ENCODE measurements at places on chromosomes 6 and 20.
A peak's percentile ranks its signal among the peaks of the same experiment; 100 is the strongest.

GRCh38 chr6:79780881-79781280 is 149.8 kb downstream of the SH3BGRL2 start:
- DNase-seq, result no peak

- no peak for DNase-seq
Observed at GRCh38 chr6:16739329-16739801, 21.9 kb downstream of the ATXN1 start.

DNA sequence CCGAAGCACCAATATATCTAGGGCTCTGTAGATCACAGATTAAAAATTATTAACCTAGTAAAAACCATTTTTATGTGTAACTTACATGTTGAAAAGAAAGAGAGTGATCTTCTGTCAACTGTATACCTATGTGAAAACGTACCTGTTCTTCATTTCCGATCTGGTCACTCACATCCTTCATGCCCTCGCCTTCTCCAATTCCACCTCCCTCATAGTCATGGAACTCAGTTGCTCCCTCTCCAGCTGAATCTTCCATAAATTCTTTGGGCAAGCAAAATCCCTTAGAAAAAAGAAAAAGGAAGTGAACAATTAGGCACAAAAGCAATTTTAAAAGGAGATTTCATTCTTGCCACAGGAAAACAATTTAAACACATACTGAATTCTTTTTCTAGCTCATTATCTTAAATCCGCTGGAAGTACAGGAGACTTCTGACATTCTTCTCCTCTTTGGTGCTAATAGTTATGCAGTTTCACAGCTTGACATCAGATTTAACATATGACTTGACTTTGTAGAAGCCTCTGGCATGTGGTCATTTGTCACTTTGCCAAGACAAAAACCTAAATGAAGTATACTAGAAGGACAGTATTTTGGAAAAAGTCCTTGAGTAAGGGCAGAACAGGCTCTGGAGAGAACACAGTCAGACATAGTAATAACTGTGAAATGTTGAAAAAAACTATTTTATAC is 29.5 kb upstream of the LYRM2 start:
- DNase-seq, result peak; percentile 12

- DNase-seq, result peak; percentile 83
Observed at GRCh38 chr6:75208298-75209183, 2.7 kb upstream of the COL12A1 start.

DNA sequence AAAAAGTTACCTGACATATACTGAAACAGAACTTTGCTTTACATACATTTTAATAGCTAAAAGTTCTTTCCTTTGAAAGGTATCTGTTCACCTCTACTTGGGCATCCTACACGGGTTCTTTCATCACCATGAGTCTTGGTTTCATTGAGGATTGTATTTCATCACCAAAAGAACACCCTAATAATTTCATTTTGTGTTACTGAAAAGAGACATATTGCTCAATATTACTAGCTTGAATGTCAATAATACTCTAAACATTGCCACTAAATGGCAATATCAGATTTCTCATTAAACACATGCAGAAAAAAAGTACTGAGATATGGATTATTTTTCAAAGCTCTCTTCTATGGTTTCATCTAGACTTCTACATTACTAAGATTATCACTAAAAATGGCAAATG is 30.8 kb downstream of the MAN1A1 start:
- no peak for DNase-seq

DNA sequence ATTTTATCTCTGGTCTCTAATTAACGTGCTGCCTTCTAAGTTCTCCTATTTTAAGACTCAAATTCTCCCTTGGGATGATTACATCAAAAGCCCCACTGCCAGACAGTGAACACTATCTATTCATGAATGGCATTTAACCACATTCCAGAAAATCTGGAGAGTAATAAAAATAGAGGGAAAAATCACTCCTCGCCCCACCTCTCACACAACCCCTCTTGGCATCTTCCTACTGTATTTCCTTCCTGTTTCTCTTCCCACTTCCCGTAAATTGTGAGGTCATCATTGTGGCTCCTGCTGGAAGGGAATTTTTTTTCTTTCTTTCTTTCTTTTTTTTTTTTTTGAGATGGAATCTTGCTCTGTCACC is 31.5 kb downstream of the RAB44 start:
- DNase-seq, result no peak

DNA sequence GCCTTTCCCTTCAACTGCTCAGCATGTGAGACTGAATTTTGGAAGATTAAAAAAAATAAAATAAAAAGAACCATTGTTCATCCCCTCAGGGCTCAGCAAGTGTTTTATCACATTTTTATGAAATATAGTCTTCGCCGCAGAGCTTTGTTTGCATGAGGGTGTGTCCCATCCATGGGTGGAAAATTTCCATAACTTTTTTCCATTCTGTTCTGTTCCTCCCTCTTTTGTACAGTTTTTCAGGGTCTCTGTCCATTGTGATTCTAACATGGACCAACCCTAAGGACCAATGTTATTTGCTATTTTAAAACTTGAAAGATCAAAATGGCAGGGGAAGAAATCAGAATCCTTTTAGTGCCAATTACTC is 213.3 kb upstream of the SGK1 start:
- no peak for DNase-seq

GRCh38 chr6:137105375-137105774 is 60.6 kb upstream of the IL20RA start:
- DNase-seq, result no peak

- DNase-seq, result peak; percentile 44
Observed at GRCh38 chr20:16692442-16692841, 37.4 kb upstream of the SNRPB2 start.

GRCh38 chr6:30793521-30794194 is 49.3 kb upstream of the IER3 start:
- no peak for DNase-seq

DNA sequence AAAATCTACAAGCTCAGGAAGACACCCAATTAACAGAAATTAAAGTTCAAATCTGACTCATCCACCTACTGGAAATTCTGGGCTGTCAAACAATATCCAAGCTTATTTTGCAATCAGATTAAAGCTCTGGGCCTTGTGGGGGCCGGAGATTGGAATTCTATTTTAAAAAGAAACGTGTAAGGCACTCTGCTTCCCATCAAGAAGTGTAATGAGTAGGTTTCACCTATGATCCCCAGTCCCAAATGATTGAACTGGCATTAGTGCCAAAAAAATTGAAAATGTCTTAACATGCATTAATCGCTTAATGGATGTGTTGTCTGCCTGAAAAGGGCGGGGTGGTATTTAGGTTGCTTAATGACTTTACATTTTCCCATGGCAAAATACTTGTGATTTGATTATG is 542.4 kb upstream of the BTBD3 start:
- DNase-seq, result no peak

DNA sequence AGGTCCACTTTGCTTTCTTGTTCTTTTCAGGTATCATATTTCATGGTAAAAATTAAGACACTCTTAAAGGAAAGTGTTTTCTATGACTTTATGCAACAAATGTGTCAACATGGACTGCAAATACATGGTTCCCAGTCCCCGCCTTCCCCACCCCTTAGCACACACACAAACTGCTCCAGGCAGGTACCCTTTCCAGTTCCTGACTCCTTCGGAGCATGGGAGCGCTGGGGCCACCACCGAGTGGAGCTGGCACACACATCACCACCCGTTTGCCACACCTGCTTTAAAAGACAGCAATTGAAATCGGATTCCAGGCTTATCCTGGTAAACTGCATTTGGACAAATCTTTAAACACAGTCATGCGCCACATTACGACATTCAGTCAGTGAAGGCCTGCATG is 22.2 kb downstream of the RNASET2 start:
- no peak for DNase-seq

DNA sequence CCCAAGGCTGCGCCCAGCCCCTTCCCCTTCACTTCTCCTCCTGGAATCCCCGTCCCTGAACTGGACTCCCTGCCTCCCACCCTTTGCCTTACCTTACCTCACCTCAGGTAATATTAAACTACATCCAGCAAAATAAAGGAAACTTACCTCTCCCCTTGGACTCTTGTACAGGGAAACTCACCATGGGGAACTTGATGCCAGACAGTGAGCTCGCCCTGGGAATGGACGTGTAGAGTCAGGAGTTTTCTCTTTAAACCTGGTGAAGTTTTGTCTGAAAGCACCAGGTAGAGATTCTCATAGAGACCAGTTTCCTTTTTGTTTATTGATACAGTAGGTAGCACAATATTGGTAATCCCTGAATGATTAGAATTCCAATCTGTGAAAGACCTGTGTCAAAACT is 544 bp upstream of the HLA-C start:
- DNase-seq, result no peak

- no peak for DNase-seq
Observed at GRCh38 chr6:28737750-28738395, 185.9 kb downstream of the TRIM27 start.

DNA sequence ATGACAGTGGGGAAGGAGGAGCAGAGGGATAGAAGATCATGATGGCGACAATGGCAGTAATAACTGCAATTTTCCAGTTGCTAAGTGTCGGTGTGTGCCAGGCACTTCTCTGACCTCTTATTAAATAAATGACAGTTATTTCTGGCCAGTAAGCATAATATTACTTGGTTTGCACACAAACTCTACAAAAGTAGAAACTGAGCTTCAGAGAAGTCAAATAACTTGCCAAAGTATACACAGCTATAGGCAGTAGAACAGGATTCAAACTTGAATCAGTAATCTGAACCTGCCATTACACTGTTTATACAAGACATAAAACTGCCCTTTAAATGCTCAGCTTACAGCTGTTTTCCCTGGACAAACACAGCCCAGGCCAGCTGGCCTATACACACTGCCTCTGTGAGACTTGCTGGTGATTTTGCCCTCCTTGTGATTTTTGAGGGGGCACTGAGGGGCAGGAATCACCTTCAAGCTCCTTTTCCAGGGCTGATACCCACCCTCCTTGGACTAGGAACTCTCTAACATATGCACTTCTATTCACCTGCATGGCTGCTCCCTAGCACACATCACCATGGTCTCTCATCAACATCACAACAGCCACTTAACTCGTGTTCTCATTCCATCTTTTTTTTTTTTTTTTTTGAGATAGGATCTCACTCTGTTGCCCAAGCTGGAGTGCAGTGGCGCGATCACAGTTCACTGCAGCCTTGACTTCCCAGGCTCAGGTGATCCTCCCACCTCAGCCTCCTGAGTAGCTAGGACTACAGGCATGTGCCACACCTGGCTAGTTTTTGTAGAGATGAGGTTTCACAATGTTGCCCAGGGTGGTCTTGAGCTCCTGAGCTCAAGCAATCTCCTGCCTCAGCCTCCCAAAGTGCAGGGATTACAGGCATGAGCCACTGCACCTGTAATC is 63.6 kb downstream of the SLC23A2 start:
- peak; percentile 31 for DNase-seq

GRCh38 chr6:159487636-159488035 is 205.4 kb downstream of the SOD2 start:
- peak; percentile 36 for DNase-seq

- DNase-seq, result peak; percentile 76
Observed at GRCh38 chr6:53718597-53719460, 53.3 kb upstream of the KLHL31 start.

GRCh38 chr6:33857093-33857931 is 53.5 kb upstream of the MLN start:
- DNase-seq, result no peak

DNA sequence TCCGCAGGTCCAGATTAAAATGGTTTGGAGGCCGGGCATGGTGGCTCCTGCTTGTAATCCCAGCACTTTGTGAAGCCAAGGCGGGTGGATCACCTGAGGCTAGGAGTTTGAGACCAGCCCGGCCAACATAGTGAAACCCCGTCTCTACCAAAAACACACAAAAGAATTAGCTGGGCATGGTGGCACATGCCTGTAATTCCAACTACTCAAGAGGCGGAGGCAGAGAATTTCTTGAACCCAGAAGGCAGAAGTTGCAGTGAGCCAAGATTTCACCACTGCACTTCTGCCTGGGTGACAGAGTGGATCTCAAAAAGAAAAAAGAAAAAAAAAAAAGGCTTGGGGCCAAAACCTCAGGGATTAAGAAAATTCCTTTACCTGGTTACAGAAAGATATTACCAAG is 30.5 kb downstream of the C6orf15 start:
- DNase-seq, result no peak

- DNase-seq, result no peak
Observed at GRCh38 chr6:156169371-156169770, 607.8 kb upstream of the ARID1B start.

DNA sequence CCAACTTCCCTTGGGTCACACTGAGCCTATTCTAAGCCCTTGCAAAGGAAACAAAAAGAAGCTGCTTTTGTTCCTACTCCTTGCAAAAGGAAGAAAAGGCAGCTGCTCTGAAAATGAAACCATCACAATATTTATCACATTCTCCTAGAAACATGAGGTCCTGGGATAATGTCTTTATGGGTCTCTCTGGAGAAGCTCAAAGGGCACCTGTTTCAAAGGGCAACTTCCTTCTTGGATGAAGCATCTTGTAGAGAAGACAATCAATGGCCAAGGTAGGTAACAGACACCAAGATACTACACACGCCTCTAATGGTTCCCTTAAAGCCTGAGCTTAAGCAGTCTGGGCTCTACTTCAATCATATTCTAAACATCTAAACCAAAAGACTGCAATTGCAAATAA is 10.4 kb downstream of the ELOVL5 start:
- DNase-seq, result no peak

GRCh38 chr6:127484212-127484863 is 25.1 kb upstream of the KIAA0408 start:
- peak; percentile 71 for DNase-seq

DNA sequence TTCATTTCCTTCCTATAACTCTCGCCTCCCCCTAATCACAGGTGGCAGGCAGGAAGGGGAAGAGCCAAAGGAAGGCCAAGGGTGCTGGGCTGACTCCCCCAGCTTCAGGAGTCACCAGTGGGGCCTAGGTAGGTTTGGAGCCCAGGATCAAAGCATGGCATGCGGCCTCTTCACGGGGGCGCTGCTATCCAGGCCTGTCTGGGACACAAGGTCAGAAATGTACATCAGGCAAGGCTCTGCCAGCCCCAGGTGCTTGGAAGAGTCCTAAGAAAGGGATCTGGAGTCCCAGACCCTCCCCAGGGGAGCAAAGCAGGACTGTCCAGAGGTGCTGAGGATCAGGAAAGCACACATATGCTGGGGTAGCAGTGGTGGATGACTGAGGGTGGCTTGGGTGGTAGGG is 10.4 kb downstream of the PI16 start:
- DNase-seq, result no peak

DNA sequence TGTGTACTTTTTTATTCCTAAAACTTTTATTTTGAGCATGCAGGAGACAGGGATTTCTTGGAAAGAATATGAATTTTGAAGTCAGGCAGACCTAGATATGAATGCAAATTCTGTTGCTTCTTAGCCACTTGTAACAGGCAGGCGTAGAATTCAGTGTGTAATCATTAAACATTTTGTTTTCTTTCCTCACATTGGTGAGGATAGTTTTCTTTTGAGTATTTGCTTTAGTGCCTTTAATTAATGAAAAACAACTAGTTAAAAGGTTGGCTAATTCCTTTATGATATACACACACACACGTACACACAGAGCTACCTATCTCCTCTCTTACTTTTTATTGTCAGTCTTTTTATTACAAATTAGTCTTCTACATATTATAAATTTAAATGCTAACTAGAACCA is 342.3 kb downstream of the CDKAL1 start:
- no peak for DNase-seq

DNA sequence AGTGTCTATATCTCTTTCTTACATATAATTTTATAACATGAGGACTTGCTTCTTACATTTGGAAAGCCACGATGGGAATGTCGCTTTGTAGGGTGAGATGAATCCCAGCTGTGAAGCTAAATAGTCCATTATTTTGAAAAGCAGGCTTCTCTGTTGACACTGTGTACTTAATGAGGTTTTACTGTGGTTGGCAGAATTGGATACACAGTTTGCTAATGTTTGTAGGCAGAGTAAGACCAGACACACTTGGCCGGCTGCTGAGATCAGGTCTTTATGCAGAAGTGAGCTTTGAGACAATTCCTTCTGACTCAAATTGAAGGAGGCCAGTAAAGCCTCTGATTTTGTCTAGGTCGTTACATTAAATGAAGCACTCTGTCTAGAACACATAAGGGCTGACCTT is 93.0 kb downstream of the NDUFAF5 start:
- DNase-seq, result peak; percentile 23

Data from foreskin fibroblast (primary cell).